RWPE1 (cell line): ENCODE measurements at places on chromosomes 12 and 14.

DNA sequence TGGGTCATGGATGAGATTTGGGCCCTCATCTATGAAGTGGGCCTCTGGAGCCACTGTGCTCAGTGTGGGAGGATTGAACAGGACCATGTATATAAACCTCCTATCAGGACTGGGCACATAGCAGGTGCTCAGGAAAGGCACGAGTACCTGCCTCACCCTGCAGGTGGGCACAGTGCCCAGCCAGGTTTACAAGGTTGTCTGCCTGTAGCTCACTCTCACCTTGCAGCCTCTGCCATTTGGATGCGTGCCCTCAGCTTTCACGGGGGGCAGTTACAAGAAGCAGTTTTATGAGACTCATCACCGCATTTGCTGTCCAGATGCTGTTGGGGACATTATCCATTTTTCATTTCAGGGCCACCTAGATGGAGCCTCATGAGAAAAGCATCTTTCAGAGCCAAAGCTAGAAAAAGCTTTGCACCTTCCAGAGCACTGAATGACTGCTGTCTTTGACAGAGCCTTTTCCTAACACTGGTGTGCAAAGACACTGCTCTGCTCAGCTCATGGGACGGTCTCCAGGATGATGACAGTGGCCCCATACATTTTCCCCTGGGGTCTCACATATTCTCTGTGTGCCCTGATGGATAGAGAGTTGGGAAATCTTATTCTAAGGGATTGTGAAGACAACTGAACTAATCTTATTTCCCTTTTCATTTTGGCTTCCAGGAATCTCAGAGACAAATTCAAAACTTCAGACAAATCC, 327.5 kb upstream of the RTL1 start:
- DNase-seq = no peak

DNA sequence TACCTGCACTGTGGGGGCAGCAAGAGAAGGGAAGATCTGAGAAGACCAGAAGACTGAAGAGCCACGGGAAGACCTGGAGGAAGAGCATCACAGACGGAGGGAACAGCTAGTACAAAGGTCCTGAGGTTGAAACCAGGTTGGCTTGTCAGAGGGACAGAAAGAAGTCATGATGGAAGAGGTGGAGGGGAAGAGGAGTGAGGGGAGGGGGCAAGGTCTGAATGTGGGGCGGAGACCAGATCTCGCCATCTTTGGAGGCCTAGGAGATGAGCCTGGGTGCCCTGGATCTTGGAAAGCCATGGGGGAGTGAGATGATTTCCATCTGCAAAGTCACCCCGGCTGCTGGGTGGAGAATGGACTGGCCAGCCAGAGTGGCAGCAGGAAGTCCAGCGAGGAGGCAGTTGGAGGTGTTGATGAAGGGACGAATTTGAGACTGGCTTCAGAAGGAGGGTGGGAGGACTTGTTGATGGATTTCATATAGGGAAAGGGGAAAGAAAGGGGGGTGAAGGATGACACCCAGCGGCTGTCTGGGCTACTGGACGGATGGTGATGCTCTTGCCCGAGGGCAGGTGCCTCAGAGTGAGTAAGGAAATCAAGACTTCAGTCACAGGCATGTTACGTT, 14.6 kb upstream of the UBC start:
- peak; percentile 76 for DNase-seq

DNA sequence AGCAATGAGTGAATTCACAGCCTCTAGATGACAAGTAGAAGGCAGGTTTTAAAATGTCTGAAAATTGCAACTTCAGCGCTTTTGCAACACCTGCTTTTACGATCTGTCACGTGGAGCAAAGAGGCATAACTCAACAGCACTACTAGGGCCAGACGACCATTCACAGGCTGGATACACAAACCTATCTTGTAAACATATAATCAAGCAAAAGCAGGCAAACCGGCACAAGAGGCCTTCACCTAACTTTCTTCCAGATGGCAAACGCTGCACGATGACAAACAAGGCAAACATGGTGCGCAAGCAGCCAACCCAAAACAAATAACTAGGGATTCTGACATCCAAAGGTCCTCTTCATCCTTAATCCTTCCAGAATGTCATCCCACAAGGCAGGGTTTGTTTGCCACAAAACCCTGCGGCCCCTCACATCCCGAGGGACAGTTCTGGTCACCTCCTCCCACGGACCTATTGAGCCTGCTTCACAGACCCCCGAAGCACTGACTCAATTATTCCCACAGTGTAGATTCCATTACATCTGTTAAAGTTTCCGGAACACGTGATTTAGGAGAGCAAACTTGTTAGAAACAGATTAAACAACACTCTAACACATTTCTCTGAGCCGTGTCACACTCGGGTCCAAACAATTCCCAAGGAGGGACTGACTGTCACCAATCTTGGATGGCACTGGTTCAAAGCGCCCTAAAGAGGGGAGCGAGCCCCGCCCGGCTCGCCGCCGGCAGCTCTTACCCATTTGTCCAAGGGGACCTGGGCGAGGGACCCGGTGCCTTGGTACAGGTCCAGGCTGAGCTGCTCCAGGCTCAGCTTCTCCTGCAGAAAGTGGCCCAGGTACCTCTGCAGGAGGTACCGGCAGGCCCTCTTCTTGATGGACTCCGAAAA, 823 bp downstream of the ATG2B start:
- peak; percentile 45 for DNase-seq

- DNase-seq = peak; percentile 79
These were observed 48.2 kb upstream of the PLXNC1 start for GRCh38 chr12:94100211-94100627.
